NCI-H1417 treated with DMSO at 0.1 percent for 48 hours (cell line): ENCODE measurements at places on chromosomes 12 and 14.

DNA sequence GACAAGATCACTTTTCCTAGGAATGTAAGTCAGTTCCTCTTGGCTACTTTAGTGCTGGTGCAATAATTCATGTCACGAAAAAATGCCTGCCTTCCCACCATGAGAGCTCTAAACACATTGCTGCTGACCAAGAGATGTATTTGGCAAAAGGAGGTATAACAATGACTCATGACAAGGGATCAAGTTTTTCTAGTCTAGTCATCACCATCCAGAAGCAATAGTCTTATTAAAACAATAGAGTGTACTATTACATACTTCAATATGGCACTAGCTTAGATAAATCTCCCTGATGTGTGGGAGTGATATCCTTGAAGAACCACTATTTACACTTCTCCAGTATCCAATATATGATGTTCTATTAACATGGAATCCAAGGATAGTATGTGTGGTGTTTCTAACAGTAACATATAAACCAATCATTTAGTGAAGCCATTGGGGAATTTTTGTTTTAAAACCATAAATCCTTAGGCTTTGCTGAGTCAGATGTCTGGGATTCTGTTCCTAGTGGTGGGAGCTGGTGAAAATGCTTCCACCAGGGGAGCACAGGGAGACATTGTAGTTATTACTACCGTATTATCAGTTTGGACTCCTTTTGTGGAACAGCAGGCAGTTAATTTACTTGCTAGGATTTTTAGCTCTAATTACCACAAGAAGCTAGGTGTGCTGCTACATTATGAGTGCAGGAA, 1387.5 kb downstream of the LRFN5 start:
- no peak for DNase-seq

GRCh38 chr14:61544448-61545330, 150.6 kb upstream of the HIF1A start:
- DNase-seq, result no peak

DNA sequence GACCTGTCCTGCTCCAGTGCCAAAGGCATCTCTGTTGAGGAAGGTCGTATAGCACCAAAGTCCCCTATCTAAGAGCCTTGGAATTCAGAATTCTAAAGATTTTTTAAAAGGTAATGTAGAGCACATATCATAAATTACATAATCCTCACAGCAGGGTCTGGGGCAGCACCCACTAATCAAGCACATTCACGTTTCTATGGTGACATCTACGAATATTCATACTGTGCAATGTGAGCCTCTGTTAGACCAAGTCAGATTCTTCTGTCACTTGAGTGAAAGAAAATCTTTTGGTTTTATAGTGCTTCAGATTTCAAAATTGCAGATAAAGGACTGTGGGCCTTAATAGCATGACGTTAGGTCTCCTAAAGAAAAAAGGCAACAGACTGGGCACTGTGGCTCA, 13.1 kb upstream of the TMEM229B start:
- no peak for DNase-seq

DNA sequence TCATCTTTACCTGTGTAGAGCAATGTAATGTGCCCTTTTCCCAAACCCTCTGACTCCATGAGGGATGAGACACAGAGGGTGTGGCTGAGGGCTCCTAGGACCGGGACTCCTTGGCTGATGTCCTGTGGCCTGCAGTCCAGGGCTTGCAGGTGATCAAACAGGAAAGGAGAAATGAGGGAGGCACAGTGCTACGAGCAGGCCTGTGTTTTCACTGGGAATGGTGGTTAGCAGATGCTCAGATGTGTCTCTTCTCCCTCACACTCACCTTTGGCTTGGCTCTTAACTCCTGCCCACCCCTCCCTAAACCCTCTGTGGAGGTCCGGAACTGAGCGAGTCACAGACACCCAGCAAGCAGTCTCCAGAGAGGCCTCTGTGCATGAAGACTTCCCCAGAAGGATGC, 254.4 kb downstream of the DAD1 start:
- DNase-seq, result no peak

DNA sequence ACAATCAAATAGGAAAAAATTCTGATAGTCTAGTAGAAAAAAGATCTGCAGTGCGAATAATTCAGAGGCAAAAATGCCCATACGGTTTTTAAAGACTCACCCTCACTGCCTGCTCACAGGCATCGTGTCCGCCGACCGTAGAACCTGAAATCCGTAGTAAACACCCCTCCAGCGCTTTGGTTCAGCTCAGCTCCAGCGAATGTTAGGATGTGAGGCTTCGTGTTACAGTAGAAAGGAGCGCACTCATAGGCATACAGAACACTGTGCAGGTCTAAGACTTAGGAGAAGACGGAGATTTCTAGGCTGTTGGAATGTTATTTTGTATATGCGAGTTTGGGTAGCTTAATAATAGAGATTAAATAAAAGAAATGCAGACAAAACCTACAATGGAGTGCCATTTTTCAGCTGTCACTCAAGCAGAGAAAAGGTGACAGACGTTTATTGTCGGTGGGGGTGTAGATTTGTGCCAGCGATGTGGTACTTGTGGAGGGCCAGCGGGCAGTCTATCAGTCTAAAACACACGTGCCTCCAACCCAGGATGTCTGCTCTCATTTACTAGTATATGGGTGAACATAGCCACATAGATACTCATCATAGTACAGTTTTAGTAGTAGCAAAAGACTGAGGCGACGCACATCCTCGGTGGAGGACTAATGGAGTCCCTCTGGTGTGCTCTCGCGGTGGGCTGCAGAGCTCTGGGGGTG, 25.7 kb downstream of the SFSWAP start:
- no peak for DNase-seq

- DNase-seq, result no peak
Observed at GRCh38 chr12:57793920-57794319, 11.3 kb downstream of the TSFM start.

- no peak for DNase-seq
Observed at GRCh38 chr12:129927316-129927900, 23.6 kb upstream of the TMEM132D start.

DNA sequence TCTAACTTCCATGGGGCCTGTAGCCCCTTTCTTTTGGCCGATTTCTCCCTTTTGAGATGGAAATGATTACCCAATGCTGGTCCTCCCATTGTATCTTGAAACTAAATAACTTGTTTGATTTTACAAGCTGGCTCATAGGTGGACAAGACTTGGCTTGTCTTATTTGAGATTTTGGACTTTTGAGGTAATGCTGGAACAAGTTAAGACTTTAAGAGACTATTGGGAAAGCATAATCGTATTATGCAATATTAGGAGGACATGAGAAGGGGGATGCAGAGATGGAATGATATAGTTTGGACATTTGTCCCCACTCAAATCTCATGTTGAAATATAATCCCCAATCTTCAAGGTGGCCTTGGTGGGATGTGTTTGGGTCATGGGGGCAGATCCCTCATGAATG, 49.2 kb upstream of the LYZ start:
- DNase-seq, result no peak

- no peak for DNase-seq
Observed at GRCh38 chr14:54094765-54095164, 138.1 kb upstream of the BMP4 start.

DNA sequence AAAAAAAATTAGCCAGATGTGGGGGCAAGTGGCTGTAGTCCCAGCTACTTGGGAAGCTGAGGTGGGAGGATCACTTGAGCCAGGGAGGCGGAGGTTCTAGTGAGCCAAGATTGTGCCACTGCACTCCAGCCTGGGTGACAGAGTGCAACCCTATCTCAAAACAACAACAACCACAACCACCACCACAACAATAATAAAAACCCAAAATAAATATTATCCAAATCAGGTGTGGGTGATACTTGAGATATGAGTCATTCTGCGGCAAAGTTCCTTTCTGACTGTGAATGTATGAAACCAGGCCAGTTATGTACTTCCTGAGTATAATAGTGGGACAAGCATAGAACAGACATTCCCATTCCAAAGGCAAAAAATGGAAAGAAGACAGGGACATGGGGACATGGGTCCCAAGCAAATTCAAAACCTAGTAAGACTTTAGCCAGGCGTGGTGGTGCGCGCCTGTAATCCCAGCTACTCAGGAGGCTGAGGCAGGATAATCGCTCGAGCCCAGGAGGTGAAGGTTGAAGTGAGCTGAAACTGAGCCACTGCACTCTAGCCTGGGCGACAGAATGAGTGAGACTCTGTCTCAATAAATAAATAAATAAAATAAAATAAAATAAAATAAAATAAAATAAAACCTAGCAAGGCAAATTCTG, 9.7 kb upstream of the ERC1 start:
- no peak for DNase-seq
